CD4-positive, CD25-positive, alpha-beta regulatory T cell (primary cell): ENCODE measurements at places on chromosomes 11 and 22.

DNA sequence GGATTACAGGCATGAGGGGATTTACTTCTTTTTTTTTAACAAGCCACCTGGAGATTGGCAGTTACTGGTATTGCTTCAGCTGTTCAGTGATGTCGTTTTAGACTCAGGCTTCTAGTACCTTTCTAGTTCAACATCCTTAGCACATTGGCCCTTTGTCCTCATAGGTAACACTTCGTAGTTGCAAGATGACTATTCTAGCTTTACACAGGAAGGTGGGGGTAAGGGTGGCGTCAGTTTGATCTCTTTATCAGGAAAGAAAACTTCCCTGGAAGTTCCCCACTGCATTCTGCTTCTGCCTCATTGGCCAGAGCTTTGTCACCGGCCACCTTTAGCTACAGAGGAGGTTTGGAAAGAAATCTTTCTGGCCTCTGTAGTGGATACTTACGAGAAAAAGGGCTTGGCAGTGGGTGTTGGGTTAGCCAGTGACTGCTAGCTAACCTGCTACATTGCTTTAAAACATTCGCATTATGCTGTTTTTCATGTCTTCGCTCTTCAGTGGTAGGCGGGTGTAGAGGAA is 40.7 kb downstream of the SFI1 start:
- DNase-seq, result no peak

DNA sequence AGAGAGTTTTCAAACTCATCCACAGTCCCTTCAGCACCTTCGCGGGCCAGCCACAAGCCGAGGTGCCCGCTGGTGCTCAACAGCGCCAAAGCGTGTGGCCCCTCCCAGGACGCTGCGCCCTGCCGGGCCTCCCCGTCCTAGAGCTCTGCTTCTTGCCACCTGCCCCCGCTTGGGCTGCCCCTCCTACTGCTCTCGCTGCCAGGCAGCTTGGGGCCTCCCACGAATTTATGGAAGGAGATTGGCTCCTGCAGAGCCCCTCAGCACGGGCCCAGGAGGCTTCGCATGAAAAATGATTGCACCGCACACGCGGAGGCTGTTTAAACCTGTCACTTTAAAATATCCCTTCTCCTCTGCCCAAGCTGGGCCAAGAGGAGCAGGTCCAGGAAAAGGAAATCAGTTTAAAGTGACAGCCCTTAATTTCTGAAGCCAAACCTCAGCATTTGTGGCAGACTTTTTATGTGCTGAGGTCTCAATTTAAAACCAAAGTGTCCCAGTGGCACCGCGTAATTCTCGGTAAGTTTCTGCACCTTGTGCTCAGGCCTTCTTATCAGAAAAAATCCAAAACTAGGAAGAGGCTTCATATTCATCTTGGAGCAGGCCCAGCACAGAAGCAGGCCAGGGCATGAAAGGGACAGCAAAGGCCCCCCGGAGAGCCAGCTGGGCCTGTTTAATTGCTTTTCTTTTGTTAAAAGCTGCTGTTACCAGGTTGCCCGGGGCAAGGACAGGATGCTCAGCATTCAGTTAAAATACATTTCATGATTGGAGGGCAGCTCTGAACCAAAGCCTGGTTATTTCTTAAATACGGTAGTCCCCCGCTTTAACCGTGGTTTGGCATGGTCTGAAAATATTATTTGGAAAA is 303.6 kb downstream of the OPCML start:
- no peak for DNase-seq

GRCh38 chr11:123110397-123110796 is 48.5 kb upstream of the HSPA8 start:
- no peak for DNase-seq

DNA sequence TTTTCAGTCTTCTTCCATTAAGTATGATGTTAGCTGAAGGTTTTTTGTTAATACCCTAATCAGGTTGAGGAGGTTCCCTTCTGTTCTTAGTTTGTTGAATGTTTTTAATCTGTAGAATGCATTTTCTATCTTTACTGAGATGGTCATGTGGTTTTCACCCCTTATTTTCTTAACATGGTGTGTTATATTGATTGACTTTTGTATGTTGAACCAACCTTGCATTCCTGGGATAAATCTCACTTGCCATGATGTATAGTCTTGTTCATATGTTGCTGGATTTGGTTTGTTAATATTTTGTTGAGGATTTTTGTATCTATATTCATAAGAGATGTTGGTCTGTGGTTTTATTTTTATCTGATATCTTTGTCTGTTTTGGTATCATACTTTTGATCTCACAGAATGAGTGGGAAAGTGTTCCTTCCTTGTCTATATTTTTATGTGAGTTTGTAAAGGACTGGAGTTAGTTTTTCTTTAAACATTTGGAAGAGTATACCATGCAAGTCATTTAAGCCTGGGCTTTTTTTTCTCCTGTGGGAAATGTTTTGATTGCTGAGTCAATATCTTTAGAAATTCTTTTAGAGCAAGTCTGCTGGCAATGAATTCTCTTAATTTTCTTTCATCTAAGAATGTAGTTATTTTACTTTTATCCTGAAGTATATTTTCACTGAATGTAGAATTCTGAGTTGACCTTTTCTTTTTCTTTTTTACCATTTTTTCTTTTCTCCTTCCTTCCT is 5.5 kb upstream of the P4HA3 start:
- no peak for DNase-seq

DNA sequence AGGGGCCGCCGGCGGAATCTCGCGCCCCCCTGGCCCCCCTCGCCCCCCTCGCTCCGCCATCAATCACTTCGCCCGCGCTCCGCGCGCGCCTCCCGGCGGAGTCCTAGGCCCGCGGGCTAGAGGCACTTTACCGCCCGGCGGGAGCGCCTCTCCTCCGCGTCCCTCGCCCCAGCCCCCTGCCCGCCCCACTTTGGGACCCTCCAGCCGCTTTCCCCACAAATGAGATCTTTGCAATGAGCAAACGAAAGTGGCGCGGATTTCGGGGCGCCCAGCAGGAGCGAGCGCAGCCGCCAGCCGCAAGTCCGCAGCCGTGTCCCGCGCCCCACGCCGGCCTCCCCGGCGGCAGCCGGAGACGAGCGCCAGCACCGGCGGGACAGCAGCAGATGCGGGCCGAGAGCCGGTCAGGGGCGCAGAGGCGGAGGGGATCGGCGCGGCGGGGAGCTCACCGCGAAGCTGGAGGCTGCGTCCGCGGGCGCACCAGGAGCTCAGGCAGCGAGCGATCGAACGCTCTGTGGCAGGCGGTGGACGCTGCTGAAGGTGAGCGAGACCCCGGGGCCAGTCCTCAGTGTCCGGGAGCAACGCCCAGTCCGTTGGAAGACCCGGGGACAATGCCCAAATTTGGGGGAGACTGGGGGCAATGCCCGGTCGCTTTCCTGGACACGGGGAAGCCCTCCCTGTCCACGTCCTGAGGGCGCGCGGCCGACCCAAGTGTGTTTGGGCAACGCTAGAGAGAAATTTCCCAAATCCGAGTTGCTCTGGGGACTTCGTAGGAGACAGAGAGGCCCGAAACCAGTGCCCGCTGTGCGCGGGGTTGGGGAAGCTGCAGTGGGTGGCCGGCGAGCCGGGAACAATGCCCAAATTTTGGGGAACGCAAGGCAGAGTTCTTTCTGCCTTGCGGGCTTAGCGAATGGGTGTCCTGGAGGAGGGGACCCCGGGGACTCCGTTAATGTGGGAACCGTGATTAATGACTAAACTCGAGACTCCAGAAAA is 1.5 kb upstream of the IGF2 start:
- no peak for DNase-seq

- DNase-seq, result no peak
Observed at GRCh38 chr22:29748248-29748893, 18.4 kb downstream of the ZMAT5 start.

DNA sequence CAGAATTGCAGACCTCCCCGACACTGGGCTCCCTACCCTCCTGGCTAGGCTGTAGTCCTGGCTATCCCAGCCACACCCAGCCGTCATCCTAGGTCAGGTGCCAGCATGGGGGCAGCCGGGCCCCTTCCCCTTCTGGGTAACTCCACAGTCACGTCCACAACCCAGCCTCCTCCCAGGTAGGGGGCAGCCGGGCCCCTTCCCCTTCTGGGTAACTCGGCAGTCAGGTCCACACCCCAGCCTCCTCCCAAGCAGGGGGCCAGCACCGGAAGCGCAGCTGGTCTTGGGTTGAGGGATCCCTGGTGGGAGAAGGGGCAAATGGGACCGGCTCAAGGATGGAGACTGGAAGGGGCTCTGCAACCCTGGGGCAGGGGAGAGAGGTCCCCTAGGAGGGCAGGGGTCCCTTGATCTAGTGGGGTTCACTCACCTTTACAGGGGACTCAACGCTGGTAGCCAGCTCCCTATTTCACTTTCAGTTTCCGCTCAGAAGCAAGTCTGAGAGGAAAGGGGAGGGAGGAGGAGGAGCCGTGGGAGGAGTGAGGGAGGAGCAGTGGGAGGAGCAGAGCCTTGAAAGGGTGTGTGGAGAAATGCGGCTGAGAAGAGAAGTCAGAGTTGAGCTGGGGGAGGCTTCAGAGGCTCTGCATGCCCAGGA is at the start of gene TRIM21:
Gene TRIM21, minus strand, starts transcription at position 494 of the 649 bp plus-strand sequence. CDS start 3,293 bp downstream, outside the sequence.
- DNase-seq, result peak; percentile 77
